ENCODE measurements at places on chromosomes 16 and 17. TPM values are rescaled to one million over a fixed set of nuclear protein-coding genes. Genes with fewer than 3 reads are reported as not detected.

Gene DGKE
- total RNA-seq = 7.3 TPM

DNA sequence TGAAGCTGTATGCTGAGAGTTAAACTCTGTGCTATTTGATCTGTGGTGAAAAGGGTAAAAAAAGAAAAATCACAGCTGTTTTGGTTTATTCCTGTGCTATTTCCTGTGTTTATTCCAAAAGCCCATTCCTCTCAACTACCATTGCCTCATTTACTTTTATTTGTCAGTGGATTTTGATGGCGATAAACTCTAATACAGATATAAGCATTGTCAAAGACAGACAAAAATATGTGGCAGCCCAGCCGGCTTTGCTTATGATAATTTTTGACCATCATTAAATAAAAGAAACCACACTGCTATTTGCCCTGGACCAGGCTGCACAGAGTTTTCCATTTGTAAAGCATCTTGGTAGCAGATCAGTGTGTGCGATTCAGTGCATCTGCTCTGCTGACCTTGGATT, 473.6 kb upstream of the ASIC2 start:
- no peak for DNase-seq

GRCh38 chr16:86821895-86822294, 243.5 kb downstream of the FOXL1 start:
- DNase-seq = no peak

Gene RGS11
- 0.38 TPM for total RNA-seq

Gene PRSS21
- 0.89 TPM for total RNA-seq

DNA sequence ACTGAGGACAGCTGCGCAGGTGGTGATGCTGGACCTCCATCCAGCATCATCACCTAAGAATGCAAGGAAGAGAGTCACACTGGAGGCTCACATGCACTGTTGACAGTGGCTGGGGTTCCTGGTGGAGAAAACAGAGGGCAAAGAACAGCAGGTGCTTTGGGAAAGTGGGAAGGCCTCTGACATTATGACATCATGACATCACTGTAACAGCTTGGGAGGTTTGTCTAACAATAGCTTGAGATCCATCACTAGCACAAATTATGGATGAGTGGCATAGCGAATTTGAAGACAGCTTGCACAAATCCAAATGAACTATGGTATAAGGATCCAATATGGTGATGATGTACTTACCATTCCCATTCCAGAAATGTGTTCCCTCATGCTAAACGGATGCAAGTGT, 226.5 kb upstream of the MPHOSPH6 start:
- no peak for DNase-seq

- DNase-seq = peak; percentile 63
Observed at GRCh38 chr16:68289621-68290329, 21.0 kb downstream of the SLC7A6OS start.
